ENCODE measurements at places on chromosomes 5 and 9.

- DNase-seq: no peak
Measured at GRCh38 chr5:101018299-101018698, 115.2 kb upstream of the ST8SIA4 start.

DNA sequence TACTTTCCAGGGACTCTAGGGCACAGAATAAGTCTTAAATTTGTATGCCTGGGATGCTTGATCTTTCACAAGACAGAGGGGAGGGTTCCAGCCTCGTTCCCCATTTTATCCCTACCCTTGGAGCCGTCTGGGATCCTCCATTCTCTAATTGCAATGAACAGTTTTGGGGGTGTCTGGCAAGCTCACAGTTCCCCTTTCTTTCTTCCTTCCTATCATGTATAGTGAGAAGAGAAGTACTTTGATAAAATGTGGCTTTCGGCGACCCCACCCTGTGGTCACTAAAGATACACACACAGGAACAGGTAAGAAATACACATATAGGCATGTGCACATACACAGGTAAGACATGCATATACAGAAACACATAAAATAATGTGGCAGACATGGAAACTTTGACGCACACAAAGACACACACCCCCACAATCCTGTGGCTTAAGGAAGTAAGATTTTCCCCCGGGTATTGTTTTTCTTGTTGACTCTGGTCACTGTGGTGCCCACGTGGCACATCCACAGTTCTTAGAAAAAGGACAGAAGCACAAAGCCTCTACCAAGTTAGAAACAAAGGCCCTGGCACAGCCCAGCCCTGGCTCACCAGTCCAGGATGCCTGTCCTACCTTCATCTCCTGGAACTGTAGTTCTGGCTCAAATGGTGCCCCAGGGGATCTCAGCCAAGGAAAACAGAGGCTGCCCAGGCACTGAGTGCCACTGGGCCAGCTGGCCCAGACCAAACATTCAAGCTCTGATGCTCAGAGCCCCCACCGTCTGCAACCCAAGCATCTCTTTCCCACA lies 6.3 kb upstream of the SMU1 start:
- peak; percentile 23 for DNase-seq

DNA sequence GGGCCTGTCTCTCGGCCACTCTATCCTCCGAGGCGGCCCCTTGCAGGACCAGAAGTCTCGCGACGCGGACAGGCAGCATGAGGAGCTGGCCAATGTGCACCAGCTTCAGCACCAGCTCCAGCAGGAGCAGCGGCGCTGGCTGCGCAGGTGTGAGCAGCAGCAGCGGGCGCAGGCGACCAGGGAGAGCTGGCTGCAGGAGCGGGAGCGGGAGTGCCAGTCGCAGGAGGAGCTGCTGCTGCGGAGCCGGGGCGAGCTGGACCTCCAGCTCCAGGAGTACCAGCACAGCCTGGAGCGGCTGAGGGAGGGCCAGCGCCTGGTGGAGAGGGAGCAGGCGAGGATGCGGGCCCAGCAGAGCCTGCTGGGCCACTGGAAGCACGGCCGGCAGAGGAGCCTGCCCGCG lies 283.5 kb downstream of the ARHGEF28 start:
- no peak for DNase-seq

DNA sequence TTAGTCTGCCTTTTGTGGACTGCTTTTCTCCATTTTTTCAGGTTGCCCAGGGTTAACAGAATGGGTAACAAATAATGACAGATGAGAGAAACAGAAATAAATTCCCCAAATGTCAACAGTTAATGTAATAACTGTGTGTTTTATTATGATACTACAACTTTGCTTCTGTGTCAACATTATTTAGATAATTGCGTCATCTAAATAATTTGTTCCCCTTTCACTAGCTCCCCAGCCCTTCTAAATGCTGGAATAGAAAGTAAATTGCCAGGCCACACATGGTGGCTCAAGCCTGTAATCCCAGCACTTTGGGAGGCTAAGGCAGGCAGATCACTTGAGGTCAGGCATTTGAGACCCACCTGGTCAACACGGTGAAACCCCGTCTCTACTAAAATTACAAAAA lies 53.5 kb downstream of the RNF38 start:
- DNase-seq: no peak

DNA sequence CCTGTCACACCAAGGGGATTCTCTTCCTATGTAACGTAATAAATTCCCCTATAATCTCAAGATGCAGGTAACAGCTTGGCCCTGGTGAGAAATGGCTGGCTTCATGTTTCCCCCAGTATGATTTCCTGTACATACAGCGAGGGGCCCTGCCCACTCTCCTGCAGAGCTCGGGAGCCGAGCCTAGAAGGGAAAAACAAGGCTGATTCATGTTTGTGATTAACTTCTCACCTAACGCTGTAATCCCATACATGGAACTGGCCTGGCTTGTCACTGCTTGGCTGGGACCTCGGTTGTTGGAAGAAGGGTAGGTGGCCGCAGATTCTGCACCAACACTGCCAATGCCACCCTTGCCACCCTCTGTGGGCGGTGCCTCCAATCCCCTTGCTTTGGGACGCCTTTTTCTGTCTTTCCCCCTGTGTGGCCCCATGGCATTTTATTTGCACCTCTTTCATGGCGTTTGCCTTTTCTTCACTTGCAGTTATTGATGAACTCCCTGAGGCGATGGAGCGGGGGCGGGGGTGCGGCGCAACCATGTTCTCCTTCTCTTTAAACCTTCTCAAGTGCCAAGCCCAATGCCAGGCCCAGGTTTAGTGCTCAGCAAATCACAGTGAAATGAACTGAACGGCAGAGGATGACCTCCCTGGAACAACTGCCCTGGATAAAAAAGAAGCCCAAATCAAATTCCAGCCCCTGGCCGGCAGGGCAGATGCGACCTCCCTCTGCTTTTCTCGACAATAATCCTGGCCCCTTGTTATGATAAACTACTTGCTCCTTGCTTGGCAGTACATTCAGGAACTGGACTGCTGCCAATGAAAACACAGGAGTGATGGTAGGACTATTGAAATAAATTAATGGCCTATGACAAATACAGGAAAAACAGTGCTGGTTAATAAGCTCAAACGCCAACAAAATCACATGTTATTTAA lies 108.1 kb downstream of the TMEM174 start:
- DNase-seq: no peak

GRCh38 chr5:38433160-38433861 lies 123.1 kb downstream of the LIFR start:
- no peak for DNase-seq

DNA sequence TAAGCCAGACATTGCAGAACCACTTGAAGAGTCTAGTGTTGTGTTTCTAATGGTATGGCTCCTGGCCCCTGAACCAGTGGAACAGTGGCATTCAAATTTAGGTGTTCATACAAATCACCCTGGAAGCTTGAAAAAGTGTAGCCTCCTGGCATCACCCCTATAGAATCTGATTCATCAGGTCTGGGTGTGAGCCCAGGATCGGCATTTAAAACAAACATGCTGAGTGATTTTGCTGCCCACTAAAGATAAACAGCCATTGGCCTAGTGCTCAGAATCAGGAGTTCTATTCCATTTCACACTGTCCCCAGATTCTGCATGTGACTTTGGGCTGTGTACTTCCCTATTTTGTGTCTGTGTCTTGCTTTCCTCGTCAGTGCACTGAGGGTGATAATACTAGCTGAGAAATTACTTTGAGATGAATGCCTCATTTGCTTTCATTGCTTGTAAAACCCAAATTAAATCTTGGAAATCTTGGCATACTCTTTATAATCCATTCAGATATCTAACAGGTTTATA lies 241.5 kb upstream of the CLINT1 start:
- DNase-seq: no peak

DNA sequence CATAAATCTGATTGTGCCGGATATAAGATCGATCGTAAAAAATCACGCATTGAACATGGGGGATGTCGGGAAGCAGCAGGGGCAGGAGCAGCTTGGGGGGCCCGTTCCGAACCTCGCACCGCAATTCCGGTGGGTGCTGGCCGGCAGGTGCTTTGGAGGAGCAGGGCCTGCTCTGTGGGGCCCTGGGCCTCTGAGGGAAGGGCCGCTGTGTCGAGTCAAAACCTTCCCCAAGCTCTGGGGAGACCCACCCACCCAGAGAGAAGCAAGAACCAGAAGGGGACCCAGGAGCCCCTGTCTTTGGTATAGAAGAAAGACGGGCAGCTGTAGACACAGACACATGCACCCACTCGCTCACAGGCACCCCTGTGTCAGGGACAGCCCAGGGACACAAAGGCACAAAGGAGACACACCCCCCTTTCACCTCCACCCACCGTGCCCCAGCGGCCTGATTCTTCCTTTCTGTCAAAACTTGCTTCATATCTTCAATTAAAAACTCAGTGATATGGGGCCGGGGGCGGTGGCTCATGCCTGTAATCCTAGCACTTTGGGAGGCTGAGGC lies 49.4 kb upstream of the ZBTB43 start:
- DNase-seq: no peak

- DNase-seq: peak; percentile 75
Measured at GRCh38 chr5:39270225-39270848, 51.0 kb upstream of the FYB1 start.

DNA sequence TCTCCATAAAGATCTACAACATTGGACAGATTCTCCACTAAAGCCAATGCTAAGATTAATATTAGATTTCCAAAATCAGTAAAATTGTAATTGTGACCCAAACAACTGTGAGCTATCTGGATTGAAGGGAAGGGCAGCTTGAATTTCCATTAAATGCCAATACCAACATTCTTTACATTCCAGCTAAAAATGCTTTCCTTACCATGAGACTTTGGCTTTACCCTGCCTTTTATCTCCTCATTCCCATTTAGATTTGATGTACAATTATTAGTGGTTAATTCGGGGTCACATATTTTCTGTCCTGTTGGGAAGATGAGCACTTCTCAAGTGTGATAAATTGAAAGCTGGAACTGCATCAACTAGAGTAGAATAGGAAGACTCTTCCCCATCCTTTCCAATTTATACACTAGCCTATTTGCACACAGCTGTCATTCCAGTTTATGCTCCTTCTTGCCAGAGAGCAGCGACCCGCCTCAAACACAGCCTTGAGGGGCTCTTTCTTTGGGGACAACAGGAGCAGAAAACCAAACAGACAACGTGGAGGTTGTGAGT lies 33.1 kb upstream of the MYOT start:
- no peak for DNase-seq

GRCh38 chr9:118395415-118395814 lies 691.2 kb downstream of the TLR4 start:
- no peak for DNase-seq

DNA sequence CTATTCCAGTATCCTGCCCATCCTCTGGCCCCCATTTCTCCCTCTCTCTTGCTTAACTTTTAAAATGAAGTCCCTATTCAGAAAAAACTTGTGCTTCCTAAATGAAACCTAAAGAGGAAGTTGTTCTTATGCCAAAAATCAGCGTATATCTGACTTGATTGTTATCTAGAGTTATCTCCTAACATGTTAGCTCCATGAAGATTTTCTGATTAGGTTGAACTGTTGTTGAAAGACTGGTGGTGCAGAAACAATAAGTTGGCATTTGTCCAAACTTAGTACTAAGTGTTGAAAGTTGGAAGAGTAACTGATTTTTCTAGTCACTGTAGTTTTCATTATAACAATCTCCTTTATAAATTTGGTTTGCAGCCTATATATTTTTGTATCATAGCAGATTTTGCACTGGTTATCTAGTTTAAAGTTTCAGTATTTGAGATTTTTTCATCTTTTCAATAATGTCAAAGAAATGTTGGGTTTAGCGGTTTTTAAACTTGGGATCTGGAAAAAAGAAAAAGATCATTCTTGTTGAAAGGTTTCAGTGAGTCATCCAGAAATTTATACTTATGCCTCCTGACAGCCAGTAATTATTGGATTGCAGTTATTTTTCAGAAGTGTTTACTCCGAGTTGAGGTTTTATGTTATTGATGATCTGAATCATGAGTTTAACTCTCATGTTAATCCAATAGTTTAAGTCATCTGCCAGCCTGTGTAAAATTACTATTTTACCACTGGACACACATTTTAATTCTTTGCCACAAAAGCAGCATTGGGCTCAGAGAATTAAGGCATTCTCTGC lies 60.6 kb downstream of the PAM start:
- peak; percentile 8 for DNase-seq

DNA sequence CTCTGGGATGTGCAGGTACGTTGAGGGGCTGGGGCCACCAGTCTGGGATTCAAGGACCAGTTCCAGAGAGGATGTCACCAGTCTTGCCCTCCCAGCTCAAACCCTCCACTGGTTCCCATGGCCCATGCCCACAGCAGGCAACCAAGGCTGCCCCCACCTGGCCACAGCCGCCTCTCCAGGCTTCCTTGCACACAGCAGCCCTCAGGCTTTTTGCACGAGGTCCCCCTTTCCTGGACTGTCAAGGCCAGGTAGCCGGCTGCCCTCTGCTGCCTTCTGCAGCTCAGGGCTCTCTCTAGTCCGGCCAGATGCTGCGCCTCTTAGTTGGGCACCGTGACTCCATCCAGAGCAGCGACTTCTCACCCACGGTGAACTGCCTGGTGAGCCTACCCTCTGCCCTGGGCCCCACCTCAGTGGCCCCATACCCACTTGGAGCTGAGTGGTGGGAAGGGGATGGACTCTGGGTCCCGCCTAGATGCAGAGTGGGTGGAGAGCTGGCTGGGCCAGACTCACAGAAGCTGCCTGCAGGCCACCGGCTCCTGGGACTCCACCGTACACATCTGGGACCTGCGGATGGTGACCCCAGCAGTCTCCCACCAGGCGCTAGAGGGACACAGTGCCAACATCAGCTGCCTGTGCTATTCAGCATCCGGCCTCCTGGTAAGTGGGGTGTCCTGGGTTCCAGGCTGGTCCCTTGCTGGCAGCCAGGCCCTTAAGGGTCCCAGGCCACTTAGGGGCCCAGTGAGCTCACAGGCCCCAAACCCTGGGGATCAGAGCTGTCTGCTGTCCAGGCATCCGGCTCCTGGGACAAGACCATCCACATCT lies 2.9 kb downstream of the WDR38 start:
- peak; percentile 54 for DNase-seq

- no peak for DNase-seq
Measured at GRCh38 chr9:13485068-13485596, 205.6 kb upstream of the MPDZ start.

DNA sequence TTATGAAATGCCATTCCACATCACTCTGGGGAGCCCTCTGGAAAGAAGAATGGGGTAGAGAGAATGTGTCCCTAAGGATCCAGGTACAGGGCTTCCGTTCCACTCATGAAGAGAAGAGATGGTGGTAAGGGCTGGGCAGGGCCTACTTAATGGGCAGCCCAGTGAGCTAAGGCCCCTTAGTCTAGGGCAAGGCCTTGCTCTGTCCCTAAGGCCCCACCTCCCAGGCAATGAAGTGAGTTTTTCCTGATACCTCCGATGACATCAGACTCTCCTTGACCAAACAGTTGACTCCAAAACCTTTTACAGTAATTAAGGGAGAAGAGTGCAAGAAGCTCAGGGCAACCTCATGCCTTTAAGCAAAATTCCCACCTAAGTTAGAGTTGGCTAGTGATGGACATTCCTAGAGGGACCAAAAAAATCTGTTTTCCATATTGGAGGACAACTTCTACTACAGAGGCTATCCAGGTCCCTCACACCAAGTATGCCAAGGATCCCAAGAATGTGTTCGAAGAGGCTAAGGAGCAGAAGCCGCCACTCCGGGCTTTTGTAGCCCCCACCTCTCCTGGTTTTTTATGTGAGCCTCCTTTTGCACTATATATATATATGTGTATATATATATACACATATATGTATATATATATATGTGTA lies 5.9 kb downstream of the KLF9 start:
- no peak for DNase-seq

- no peak for DNase-seq
Measured at GRCh38 chr5:308672-309271, 12.7 kb upstream of the AHRR start.
